ENCODE measurements at places on chromosomes 1 and 21. TPM values are rescaled to one million over a fixed set of nuclear protein-coding genes. Genes with fewer than 3 reads are reported as not detected.

DNA sequence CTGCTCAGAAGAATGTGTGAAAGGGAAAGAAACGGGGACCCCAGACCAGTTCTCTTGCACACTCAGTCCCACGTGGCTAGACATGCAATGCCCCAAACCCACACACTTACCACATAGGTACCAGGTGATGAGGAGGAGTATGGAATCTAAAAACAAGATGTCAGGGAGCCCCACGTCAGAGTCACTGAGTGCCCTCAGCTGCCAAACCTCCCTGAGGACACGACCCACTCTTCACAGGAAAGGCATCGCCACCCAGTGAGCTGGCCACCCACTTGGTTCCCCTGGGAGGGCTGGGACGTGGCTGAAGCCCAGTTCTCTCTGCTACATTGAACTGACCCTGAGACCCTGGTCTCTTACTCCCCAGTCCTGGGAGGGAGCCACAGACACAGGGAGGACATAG lies 41.4 kb downstream of the MRPL37 start:
- no peak for DNase-seq

Gene AIM2
- total RNA-seq, result 0.76 TPM

GRCh38 chr21:42157606-42158310 lies 61.2 kb upstream of the ABCG1 start:
- DNase-seq, result no peak

GRCh38 chr21:25094695-25095094 lies 512.6 kb downstream of the MRPL39 start:
- DNase-seq, result no peak
